ENCODE measurements at places on chromosomes 2 and 18. TPM values are rescaled to one million over a fixed set of nuclear protein-coding genes. Genes with fewer than 3 reads are reported as not detected.

MAPK4 gene
- not detected for total RNA-seq

MRPS5 gene
- total RNA-seq = 75.9 TPM

KCNE4 gene
- not detected for total RNA-seq

PMAIP1 gene
- 82.8 TPM for total RNA-seq

All from CD8-positive, alpha-beta memory T cell (primary cell).